NCI-H1930 (cell line): ENCODE measurements at places on chromosomes 3 and 15.
A peak's percentile ranks its signal among the peaks of the same experiment; 100 is the strongest.

- DNase-seq: no peak
These were observed 10.1 kb downstream of the GOLIM4 start for GRCh38 chr3:168085491-168086119.

DNA sequence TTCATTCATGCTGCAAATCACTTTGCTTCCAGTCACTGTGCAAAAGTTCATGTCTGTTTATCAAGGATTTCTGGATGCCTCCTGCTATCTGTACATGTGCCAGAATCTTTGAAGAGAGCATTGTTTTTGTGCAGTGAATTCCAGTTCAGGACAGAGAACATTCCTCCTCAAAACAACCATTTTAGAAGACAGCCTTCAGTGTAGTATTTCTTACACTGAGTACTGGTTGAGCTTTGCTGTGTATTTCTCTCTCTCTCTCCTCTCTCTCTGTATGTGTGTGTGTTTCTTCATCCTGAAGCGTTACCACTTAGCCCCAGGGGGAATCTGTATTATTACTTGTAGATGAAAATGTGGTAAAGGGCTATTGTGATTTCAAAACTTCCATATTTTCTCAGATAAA, 123.8 kb upstream of the CHL1 start:
- DNase-seq: no peak

DNA sequence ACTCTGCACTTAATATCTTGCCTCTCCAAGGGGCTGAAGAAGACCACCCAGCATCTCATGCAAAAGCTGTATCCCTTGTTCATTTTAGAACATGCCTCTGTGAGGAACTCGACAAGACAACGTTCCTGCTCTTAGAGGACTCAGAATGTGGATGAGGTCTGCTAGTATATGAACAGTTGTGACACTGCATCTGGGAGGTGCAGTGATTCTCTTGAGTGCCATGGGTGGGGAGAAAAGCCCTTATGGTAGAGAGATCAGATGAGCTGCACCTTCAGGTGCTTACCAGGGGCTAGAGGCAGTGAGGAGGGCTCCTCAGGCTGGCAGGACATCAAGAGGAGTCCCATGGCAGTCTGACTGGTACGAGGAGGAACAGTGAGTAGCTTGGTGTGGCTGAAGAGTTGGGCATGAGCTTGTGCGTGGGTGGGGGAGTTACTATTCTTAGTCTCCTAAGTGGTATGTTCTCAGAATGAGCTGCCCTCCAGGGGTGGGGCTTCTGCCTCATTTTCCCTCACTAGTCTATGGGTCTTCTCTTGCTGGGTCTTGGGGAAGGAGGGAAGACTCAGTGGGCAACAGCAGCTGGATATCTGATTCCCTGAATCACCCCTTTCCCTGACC, 56.7 kb upstream of the ATP2B2 start:
- no peak for DNase-seq

DNA sequence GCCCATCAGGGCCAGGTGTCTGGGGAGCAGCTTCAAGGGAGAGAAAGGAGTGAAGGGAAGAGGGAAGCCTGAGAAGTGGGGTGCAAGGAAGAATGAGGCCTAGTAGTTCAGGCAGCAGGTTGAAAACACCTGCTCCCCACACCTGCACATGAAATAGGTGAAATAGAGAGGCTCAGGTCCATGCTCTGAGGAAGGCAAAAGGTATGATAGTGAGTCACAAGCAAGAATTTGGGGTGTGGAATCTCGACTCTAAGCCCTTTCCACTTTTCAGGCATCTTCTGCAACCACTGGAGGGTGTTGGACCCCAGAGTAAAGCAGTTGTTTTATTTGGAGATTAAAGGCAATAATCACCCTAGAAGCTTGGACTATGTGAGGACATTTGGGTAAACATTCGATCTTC, 157.5 kb downstream of the CTNNB1 start:
- no peak for DNase-seq

GRCh38 chr3:16377847-16378302, 112.9 kb downstream of the OXNAD1 start:
- no peak for DNase-seq

GRCh38 chr3:185797108-185797881, 27.5 kb downstream of the IGF2BP2 start:
- no peak for DNase-seq

DNA sequence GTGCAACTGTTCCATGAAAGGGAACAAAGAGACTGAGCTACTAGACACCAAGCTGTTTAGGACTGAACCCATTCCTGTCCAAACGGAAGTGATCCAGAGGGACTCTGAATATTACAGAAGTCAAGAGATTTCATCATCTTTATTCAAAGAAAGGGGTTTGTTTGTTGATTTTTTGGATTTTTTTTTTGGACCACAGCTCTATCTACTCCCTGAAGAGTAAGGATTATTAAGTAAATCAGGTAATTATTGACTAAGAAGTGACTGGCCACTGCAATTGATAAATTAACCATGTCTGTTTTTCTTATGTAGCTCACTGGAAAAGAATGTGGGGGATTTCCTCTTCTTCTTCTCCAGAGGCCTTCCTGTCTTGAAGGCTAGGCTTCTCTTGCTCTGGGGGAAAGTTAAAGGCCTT, 146.6 kb upstream of the TPM1 start:
- DNase-seq: no peak

- no peak for DNase-seq
These were observed 63.1 kb downstream of the B3GALNT1 start for GRCh38 chr3:161042023-161042501.

GRCh38 chr3:128845778-128846485, 33.5 kb upstream of the ACAD9 start:
- DNase-seq: peak; percentile 83

DNA sequence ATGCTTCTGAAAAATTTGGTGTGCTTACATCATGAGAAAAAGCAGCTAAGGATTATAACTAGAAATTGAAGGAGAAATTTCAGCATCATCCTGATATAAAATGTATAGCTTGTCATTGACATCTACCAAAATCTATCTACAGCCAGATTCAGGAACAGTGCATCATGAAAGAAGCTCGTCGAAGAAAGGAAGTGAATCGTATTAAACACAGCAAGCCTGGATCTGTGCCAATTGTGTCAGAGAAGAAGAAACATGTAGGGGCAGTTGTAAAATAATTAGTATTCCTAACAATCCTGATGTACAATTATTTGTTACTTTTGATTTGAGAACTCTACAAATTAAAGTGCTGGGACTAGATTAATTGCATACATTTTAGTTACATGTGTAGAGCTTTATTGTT, 37.2 kb downstream of the AP4E1 start:
- DNase-seq: no peak

DNA sequence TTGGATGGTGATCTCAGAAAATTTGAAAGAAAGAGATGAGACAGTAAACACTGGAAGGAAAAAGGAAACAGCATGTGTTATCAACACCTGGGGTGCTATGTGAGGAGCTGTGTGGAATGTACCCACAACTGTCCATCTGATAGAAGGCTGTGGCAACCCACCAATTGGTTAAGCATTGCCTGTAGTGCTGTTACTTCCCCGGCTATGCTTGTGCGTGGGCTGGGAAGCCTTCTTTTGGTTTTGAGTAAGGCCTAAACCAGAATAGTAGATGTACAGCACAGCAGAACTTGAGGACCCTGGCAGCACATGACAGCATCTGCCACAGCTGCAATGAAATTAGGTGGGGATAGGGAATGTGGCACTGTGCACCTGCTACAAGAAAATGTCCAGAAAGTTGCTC, 184.5 kb downstream of the FHIT start:
- no peak for DNase-seq

- no peak for DNase-seq
These were observed 55.4 kb upstream of the CHRNB4 start for GRCh38 chr15:78696436-78696835.

GRCh38 chr3:124092811-124093210, 100.9 kb upstream of the ROPN1 start:
- no peak for DNase-seq
